ENCODE measurements at places on chromosomes 5 and 9.

DNA sequence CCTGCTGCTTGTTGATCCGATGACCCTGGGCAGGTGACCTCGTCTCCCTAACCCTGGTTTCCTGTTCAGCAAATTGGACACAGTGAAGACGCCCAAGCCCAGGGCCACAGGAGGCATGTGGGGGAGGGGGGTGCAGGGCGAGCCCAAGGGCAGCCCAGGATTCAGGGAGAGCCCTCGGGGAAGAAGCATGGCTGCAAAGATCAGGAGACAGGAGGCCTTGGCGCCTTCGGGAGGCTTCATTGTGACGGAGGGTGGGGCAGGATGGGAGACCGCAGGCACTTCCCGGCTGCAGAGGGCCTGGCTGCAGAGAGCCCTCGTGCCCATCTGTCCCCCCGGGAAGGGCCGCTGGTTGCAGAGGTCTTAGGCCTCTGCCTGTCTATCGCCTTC is 6.2 kb downstream of the ASS1 start:
- DNase-seq = no peak

DNA sequence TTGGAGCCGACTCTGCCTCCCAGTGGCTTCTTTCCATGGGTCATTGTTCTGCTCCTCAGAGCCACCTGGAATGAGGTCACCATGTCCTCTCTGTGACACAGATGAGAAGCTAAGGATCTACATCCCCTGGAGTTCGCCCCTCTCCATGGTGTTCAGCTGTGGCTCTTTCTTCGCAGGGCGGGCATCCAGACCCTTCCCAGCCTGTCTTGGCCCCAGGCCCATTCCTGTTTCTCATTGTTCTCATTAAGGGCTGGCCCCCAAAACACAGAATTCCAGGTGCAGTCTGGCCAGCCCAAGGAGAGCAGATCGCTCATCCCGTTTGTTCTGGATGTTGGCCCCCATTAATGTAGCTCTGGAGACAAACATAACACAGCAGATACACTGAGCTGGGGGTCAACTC is 66.4 kb upstream of the COL15A1 start:
- no peak for DNase-seq

- no peak for DNase-seq
Measured at GRCh38 chr5:11622785-11623184, 281.5 kb downstream of the CTNND2 start.

DNA sequence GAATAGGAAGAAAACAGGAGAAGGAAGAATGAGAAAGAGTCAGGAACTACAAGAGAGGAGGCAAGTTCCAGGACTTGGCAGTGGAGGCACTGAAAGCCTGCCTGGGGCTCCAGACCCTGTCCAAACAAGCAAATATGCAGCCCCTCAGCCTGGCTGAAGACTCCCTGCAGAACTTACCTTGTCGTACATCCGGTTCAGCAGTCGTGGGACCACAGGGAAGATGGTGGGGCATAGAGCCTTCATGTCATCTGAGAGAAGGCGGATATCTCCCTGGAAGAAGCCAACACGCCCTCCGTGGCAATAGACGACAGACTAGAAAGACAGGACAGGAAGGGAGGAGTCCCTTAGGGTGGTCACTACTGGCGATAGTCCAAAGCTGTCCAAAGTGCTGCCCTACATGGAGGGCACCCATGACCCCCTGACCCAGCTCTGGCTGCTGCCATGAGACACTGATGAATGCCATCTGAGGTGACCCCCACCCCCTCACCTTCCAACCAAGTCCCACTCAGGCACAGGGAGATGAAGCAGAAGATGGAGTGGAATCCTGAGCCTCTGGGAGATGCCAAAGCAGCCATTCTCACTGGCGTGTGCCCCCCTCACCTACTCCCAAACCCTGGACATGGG is 27.7 kb upstream of the MEIKIN start:
- DNase-seq = no peak

DNA sequence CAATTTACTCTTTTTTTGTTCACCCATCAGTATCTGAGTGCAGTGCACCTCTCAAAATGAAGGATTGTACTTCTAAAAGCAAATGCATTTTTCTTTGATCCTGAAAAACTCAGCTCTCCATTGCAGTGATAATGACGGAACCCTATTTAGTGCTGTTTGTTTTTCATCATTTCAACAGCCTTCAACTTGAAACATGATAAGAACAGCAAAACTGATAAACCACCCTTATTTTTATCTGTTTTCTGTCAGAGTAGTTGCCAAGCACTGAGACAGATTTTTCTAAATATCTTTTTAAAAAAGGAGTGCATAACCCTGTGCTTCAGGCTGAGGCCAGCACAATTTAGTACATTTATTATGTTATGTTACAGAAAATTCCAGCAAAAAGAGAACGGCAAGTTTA is 549.8 kb upstream of the DMAC1 start:
- DNase-seq = no peak

DNA sequence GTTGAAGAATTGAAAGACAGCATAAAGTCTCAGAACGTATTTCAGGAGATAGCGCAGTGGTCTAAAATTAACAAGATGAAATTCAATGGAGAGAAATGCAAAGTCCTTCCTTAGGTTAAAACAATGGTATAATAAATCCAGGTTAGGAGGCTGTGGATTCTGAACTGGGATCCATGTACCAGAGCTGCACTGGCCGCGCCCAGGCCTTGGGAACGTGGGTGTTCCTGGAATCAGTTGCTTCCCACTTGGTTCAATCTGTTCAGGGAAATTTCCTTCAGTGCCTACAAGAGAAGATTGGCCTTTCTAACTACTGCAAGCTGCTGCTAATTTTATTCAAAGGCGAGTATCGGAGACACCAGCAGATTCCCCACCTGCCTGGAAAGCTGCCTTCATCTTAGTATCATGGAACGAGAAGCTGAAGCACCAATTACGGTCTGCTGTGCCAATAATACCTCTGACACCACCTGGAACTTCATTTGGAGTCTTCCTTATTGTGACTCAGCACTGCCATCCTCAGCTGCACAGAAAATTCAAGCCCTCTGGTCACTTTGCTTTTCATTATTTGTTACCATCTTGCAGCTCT is 14.3 kb upstream of the CTNND2 start:
- DNase-seq = no peak

- DNase-seq = no peak
Measured at GRCh38 chr5:142248853-142249462, 75.9 kb downstream of the SPRY4 start.

DNA sequence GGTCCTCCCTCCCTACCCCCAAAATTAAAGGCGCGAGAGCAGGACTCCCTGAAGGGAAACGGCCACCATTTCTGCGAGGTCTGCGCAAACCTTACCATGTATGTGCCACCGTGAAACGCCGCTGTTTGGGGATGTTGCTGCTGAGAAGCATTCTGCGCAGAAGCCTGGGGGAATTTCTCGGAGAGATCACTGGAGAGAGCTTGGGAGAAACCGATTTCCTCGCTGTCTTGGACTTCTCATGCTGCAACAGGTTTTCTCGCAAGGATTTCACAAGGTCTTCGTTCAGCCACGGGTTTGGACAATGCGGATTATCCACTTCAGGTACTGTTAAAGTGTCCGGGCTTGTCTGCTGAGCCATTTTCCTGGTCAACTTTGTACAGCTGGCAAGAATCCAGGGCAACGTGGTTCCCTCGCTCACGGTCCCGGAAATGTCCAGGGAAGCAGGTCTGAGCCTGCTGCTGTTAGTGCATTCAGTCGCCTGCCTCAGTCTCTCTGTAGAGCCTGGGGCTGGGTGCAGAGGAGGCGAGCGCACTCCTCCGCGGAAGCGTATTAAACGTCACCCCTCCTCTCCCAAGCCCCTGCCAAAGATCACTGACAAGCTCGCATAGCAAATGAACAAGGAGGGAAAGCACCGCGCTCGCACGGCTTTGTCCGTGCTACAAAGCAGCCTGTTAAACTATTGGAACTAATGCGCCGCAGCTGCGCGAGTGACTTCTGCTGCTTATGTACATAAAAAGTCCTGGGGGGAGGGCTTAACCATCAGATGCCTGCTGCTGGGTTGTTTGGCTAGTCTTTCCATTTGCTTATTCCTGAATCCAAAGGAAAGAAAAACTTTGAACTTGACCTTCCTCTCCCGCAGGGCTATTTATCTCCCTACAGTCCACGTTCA is 125.1 kb downstream of the PDE4D start:
- peak; percentile 8 for DNase-seq
